ENCODE measurements at places on chromosomes 4 and X.

GRCh38 chr4:5905714-5906113 is 12.8 kb upstream of the CRMP1 start:
- no peak for DNase-seq

- DNase-seq, result no peak
These were observed 22.6 kb upstream of the CLCN4 start for GRCh38 chrX:10133980-10134676.

DNA sequence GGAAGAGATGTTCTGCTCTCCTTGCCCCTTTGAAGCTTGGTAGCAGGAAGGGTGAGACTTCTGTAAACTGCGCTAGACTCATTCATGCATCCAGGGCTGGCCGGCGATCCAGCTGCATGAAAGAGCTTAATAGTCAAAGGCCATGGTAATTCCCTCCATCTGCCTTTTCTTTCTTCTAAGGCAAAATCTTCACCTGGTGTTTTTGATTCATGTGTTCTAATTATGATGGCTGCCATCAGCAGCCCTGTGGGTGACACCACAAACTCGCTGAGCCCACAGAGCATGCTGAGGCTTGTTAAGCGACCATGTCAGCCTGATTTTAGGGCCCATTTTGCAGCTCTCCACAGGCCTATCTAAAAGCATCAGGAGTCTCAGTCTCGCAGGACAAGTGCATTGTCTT is 450.1 kb upstream of the TENM3 start:
- no peak for DNase-seq

DNA sequence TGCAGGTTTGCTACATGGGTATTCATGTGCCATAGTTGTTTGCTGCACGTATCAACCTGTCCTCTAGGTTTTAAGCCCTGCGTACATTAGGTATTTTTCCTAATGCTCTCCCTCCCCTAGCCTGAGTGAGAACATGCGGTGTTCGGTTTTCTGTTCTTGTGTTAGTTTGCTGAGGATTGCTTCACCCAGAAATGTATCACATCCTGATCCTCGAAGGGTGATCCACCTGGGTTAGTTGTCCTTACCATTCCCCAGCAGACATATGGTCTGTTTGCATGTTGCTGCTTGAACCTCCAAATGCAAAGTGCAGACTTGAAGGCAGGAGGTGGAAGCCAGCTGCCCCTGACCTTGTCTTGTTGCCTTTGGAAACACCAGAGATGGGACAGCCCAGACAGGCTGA is 161.5 kb upstream of the WDR1 start:
- no peak for DNase-seq

GRCh38 chrX:118189628-118190027 is 73.0 kb upstream of the KLHL13 start:
- DNase-seq, result no peak
